A549 treated with Mapracorat at 1 μM for 4 hours (cell line): ENCODE measurements at places on chromosomes 1 and 21. TPM values are rescaled to one million over a fixed set of nuclear protein-coding genes. Genes with fewer than 3 reads are reported as not detected.

Gene TRIM46
- 1.8 to 3.3 TPM (median 2.4 TPM) in 5 replicates for total RNA-seq

Gene DNAH14
- total RNA-seq, result 13.3 to 18.7 TPM (median 15.6 TPM) in 5 replicates

Gene HENMT1
- total RNA-seq, result 3.9 to 5.3 TPM (median 4.3 TPM) in 5 replicates

Gene NPHP4
- total RNA-seq, result 3.5 to 6.0 TPM (median 5.1 TPM) in 5 replicates

Gene AADACL4
- total RNA-seq, result not detected in 5 replicates

Gene GLIS1
- total RNA-seq, result 0.05 to 0.07 TPM (median 0.06 TPM) in 3 of 5 replicates, not detected in the others

Gene CHODL
- not detected in 5 replicates for total RNA-seq

Gene FCRL2
- not detected in 5 replicates for total RNA-seq

Gene CD160
- total RNA-seq, result not detected in 5 replicates

Gene KIF26B
- 0.01 to 0.10 TPM (median 0.04 TPM) in 5 replicates for total RNA-seq

Gene REN
- total RNA-seq, result not detected in 5 replicates

Gene ATAD3B
- total RNA-seq, result 1.2 to 3.6 TPM (median 3.0 TPM) in 5 replicates

Gene SH2D1B
- total RNA-seq, result 0.13 to 0.27 TPM (median 0.15 TPM) in 4 of 5 replicates, not detected in the other

Gene MAP1LC3C
- total RNA-seq, result 0.19 to 0.35 TPM (median 0.24 TPM) in 4 of 5 replicates, not detected in the other

Gene HSF2BP
- 1.7 to 2.7 TPM (median 1.9 TPM) in 5 replicates for total RNA-seq

Gene ETV3L
- not detected in 5 replicates for total RNA-seq

Gene S1PR1
- 0.06 to 0.16 TPM (median 0.08 TPM) in 5 replicates for total RNA-seq

Gene IGSF9
- 0.13 to 0.26 TPM (median 0.23 TPM) in 5 replicates for total RNA-seq

Gene COL8A2
- 0.08 to 0.15 TPM (median 0.12 TPM) in 5 replicates for total RNA-seq

Gene VSIG8
- 0.17 TPM in 1 of 5 replicates, not detected in the others for total RNA-seq

Gene C1orf115
- 4.7 to 6.8 TPM (median 5.9 TPM) in 5 replicates for total RNA-seq
